Adrenal gland (tissue), 19 donors: ENCODE measurements at places on chromosomes 1 and 21. TPM values are rescaled to one million over a fixed set of nuclear protein-coding genes. Genes with fewer than 3 reads are reported as not detected.

- H3K27me3 ChIP-seq, result no peaks in the 10 kb centered on the region
- peak; percentile 26 for DNase-seq
- H3K36me3 ChIP-seq, result no peaks in the 10 kb centered on the region
- no peak overlapping the region for H3K4me3 ChIP-seq
- no peak overlapping the region for H3K27ac ChIP-seq
Measured at GRCh38 chr1:231778009-231778719, 151.6 kb downstream of the DISC1 start.

The LRRC8B gene
- 36.2 TPM for polyA plus RNA-seq

DNA sequence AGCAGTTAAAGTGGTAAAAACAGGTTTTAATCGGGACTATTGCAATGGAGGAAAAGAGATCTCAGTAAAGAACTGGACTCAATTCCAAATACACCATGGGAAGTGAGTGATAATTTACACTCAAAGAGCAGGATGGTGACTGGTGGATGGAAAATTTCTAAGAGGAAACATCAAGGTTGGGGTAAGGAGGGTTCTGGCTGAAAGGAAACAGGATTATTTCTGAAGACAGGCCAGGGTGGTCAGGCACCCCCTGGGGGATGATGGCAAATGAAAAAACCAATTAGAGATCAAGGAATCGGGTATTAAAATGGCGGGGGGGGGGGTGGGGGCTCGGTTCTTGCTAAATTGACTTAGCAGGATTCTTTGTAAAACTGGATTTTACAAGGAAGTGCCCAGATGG is 12.3 kb upstream of the HSD11B1 start:
- H3K4me3 ChIP-seq, result no peak overlapping the region
- no peaks in the 10 kb centered on the region for H3K27me3 ChIP-seq
- no peaks in the 10 kb centered on the region for H3K36me3 ChIP-seq
- peaks cover 10% of the 10 kb centered on the region for H3K4me1 ChIP-seq
- DNase-seq, result no peak

DNA sequence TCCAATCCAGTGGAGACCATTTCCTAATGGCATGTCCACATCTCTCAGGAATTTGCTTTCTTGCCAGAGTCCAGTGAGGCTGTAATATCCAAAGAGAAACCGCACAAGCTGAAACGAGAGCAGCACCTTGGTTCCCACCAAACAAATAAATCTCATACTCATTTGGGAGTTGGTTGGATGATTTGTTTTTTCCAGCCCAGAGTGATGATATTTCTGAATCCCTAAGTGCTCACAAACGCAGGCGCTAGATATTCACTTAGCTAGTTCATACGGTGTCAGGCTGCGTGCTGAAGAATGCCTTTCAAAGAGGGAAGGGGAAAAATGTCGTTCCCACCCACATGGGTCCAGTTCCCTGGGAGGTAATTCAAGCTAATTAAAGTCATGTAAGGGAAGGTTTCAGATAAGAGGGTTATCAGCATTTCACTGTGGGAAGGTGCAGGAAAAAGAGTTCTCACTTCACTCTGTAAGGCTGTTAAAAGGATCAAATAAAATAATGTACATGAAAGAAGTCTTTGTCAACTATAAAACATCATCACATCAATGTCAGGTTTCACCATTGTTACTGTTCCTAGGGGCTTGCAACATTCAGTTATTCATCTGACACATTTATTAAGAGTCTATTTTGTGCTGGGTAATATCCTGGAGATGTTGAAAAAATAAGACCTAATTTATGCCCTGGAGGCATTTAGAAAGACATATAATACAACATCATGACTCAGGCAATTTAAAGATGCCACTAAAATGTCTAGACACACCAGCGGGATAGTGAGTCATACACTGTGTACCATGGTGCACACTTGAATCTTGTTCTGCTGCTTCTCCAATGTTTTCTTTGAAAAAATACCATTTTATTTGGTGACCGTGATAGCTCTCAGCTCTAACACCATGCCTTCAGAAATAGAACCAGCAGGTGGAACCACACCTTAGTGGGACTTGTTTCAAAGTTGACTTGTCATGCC is 19.3 kb downstream of the DPT start:
- no peaks in the 10 kb centered on the region for H3K27me3 ChIP-seq
- peak overlapping the region; percentile 58 for H3K27ac ChIP-seq
- H3K4me1 ChIP-seq, result no peaks in the 10 kb centered on the region
- DNase-seq, result no peak
- no peak overlapping the region for H3K4me3 ChIP-seq
- H3K36me3 ChIP-seq, result no peaks in the 10 kb centered on the region

- H3K36me3 ChIP-seq, result no peaks in the 10 kb centered on the region
- no peaks in the 10 kb centered on the region for H3K27me3 ChIP-seq
- H3K4me1 ChIP-seq, result no peaks in the 10 kb centered on the region
Measured at GRCh38 chr21:43923391-43923790, 58.4 kb downstream of the AGPAT3 start.

DNA sequence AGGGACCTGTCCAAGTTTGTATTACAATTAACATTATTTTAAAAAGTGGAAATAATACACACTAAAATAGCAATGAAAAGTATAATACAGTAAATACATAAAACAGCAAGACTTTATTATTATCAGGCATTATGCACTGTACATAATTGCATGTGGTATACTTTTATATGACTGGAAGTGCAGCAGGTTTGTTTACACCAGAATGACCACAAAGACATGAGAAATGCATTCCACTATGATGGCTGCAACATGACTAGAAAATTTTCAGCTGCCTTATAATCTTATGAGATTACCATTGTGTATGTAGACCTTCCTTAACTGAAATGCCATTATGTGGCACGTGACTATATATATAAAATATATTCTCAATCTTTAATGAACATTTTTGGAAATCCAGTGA is 1699.6 kb downstream of the KCNT2 start:
- no peak overlapping the region for H3K4me3 ChIP-seq
- no peak for DNase-seq
- no peak overlapping the region for H3K27ac ChIP-seq
- no peaks in the 10 kb centered on the region for H3K36me3 ChIP-seq
- H3K4me1 ChIP-seq, result no peaks in the 10 kb centered on the region

GRCh38 chr21:45993210-45994085 is 11.9 kb downstream of the COL6A1 start:
- no peaks in the 10 kb centered on the region for H3K4me1 ChIP-seq
- H3K27ac ChIP-seq, result no peak overlapping the region
- DNase-seq, result peak; percentile 0
- no peak overlapping the region for H3K4me3 ChIP-seq
- H3K36me3 ChIP-seq, result peaks cover 36% of the 10 kb centered on the region

DNA sequence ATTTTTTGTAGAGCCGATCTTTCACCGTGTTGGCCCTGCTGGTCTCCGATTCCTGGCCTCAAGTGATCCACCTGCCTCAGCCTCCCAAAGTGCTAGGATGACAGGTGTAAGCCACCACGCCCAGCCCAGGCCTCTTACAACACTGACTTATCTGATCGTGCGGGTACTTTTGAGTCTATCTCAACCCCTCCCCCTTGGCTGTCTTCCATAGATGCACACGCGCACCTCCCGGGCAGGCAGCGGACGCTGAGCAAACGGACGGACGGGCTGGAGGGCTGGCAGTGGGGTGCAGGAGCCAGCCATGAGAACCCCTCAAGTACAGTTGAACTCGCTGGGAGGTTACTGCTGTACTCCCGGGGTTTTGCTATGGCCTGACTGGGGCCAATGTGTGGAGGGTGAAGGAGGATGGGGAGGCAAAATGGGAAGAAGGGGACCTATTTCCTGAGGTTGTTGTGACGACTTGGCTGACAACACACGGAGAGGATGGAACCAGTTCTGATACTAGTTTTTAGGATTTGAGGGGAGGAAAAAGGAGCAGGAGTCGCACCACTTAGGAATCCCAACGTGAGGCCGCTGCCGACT is 959 bp downstream of the CD58 start:
- no peaks in the 10 kb centered on the region for H3K27me3 ChIP-seq
- H3K36me3 ChIP-seq, result no peaks in the 10 kb centered on the region
- peak overlapping the region; percentile 60 for H3K4me3 ChIP-seq

DNA sequence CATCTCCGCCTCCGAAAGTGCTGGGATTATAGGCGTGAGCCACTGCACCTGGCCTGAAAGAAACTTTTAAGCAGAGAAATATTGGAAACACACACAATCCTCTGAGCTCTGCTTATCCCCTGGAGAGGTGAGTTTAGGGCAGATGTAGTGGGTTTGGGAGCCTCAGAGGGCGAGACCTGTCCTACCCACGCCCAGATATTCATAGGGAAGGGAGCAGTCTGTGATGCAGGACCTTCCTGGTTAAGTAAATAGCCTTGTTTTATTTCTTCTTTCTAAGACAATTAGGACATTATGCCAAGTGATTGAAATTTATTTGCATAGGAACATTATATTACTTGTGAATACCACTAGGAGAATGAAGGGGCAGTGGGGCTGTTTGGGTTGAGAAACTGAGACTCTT is 18.0 kb upstream of the SLC45A1 start:
- H3K27me3 ChIP-seq, result no peaks in the 10 kb centered on the region
- H3K27ac ChIP-seq, result no peak overlapping the region
- no peak for DNase-seq
- no peak overlapping the region for H3K4me3 ChIP-seq
- H3K36me3 ChIP-seq, result no peaks in the 10 kb centered on the region

The KRTAP11-1 gene
- not detected for polyA plus RNA-seq

DNA sequence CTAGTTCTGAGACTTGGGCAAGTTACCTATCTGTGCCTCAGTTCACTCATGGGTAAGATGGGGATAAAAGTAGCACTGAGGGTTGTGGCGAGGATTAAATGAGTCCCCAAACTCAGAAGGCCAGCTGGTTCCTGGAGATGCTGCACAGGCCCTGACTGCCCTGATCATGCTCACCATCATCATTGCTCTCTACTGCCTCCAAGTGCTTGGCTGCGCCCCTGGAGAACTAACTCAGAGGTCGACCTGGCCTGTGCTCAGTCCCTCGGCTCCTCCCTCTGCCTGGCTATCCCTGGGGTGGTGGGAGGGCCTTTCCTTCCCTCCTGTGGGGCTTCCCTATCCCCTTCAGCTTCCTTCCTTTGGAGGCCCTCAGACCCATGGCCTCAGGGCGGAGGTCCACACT is 5.6 kb downstream of the SLC5A9 start:
- H3K27me3 ChIP-seq, result no peaks in the 10 kb centered on the region
- no peak overlapping the region for H3K4me3 ChIP-seq
- no peaks in the 10 kb centered on the region for H3K36me3 ChIP-seq
- no peak for DNase-seq
- H3K4me1 ChIP-seq, result no peaks in the 10 kb centered on the region

The SPOCD1 gene
- polyA plus RNA-seq, result 0.46 TPM

- H3K27ac ChIP-seq, result no peak overlapping the region
- no peak overlapping the region for H3K4me3 ChIP-seq
- H3K36me3 ChIP-seq, result no peaks in the 10 kb centered on the region
- no peaks in the 10 kb centered on the region for H3K27me3 ChIP-seq
- H3K4me1 ChIP-seq, result no peaks in the 10 kb centered on the region
Measured at GRCh38 chr1:219476116-219476515, 136.8 kb downstream of the ZC3H11B start.

GRCh38 chr1:163083690-163084089 is 14.5 kb downstream of the RGS4 start:
- no peak overlapping the region for H3K4me3 ChIP-seq
- no peak for DNase-seq
- no peaks in the 10 kb centered on the region for H3K27me3 ChIP-seq

The URB2 gene
- polyA plus RNA-seq, result 2.3 TPM

- DNase-seq, result no peak
- H3K36me3 ChIP-seq, result no peaks in the 10 kb centered on the region
- H3K4me1 ChIP-seq, result peaks cover 12% of the 10 kb centered on the region
- no peaks in the 10 kb centered on the region for H3K27me3 ChIP-seq
- H3K27ac ChIP-seq, result no peak overlapping the region
Measured at GRCh38 chr1:1536019-1536937, 4.1 kb downstream of the TMEM240 start.

The DNAH14 gene
- polyA plus RNA-seq, result 13.1 TPM

GRCh38 chr21:39313042-39313570 is 326 bp downstream of the BRWD1 start:
- no peaks in the 10 kb centered on the region for H3K36me3 ChIP-seq
- H3K4me3 ChIP-seq, result peak overlapping the region; percentile 90
- H3K27ac ChIP-seq, result peak overlapping the region; percentile 95
- peaks cover 20% of the 10 kb centered on the region for H3K4me1 ChIP-seq

GRCh38 chr1:84298684-84299535 is 2.6 kb upstream of the SAMD13 start:
- peaks cover 35% of the 10 kb centered on the region for H3K4me1 ChIP-seq
- peak overlapping the region; percentile 31 for H3K27ac ChIP-seq
- peak; percentile 34 for DNase-seq
- no peaks in the 10 kb centered on the region for H3K36me3 ChIP-seq
- peak overlapping the region; percentile 74 for H3K4me3 ChIP-seq

The SLAMF6 gene
- polyA plus RNA-seq, result 0.97 TPM

- H3K4me3 ChIP-seq, result peak within 1 kb of the TSS; percentile 93
- no peaks in the 10 kb centered on the region for H3K27me3 ChIP-seq
- no peaks in the 10 kb centered on the region for H3K36me3 ChIP-seq
- peak; percentile 93 for DNase-seq
Measured at GRCh38 chr1:214551436-214552173, at the start of gene PTPN14. Gene PTPN14, minus strand, starts transcription at chr1:214551602. Its CDS starts 86,799 bp downstream, at chr1:214464803.

- DNase-seq, result no peak
- no peak overlapping the region for H3K4me3 ChIP-seq
- H3K36me3 ChIP-seq, result no peaks in the 10 kb centered on the region
- H3K27ac ChIP-seq, result no peak overlapping the region
Measured at GRCh38 chr1:31135973-31136600, 70.6 kb upstream of the PUM1 start.

DNA sequence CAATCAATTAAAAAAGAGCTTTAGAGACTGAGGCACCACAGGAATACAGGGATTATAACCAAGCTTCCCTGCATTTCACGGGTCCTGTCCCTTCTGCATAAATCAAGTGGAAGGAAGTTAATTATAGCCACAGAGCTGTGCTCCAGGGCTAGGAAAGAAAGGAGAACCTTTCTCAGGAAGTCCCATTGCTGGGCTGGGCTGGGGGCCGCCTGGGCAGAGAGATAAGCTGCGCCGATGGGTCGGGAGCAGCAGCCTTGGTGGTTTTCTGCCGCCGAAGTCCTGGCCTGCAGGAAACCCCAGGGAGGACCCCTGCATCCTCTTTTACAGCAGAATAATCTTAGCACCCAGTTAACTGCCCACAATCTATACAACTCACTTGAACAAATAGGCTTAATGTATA is 12.6 kb upstream of the CD34 start:
- no peak overlapping the region for H3K4me3 ChIP-seq
- H3K27me3 ChIP-seq, result no peaks in the 10 kb centered on the region
- H3K36me3 ChIP-seq, result no peaks in the 10 kb centered on the region
- no peak overlapping the region for H3K27ac ChIP-seq
- peak; percentile 30 for DNase-seq
- peaks cover 23% of the 10 kb centered on the region for H3K4me1 ChIP-seq
